CD4-positive, alpha-beta T cell treated with Interleukin-10 for 1 hour (primary cell): ENCODE measurements at places on chromosomes 4 and X.

DNA sequence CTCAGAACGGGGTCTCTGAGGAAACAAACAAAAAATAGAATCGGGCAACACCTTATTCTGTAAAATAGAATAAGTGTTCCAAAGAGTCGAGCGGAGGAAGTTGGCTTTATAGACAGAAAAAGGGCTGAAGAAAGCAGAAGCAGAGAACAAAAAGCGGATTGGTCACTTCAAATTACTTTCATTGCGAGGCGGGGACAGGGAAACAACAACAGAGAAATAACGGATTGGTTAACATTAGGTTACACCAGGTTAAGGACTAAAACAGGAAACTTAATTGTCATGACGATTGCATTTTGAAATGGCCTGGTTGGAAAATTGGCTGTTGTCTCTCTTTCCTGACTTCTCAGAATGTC, 433 bp upstream of the COQ2 start:
- peak; percentile 64 for DNase-seq

DNA sequence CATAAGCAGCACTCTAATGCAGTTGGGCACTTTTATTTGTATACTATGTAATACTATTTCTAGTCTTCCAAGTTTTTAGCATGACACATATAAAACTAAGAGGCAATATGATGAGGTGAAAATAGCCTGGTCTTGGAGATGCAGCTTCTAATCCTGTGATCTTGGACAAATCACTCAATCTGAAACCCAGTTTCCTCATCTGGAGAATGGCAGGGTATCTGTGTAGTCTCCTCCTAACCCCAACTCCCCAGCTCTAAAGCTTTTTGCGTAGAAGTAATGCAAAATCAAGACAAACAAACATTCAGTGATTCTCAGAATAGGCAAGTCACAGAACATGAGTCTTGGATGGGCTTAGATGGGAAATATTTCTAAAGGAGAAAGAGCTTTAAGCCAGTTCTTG, 36.7 kb upstream of the IL21 start:
- no peak for DNase-seq

DNA sequence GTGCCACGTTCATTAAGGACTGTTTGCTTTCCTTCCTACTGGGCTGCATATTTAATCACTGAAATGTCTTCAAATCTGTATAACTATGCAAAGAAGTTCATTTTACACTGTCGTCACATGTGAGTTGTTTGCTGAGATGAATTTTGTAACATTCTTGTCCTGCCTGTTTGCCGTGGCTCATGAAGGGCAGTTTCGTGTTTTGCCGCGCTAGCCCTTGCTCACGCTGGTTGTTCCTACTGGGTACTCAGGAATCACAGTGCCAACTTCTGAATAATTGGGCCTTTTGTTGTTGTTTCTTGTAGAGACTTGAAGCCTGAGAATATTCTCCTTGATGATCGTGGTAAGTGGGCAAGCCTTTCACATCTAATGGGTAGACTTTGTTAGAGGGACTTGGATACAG, 52.2 kb downstream of the HTT-AS start:
- no peak for DNase-seq

DNA sequence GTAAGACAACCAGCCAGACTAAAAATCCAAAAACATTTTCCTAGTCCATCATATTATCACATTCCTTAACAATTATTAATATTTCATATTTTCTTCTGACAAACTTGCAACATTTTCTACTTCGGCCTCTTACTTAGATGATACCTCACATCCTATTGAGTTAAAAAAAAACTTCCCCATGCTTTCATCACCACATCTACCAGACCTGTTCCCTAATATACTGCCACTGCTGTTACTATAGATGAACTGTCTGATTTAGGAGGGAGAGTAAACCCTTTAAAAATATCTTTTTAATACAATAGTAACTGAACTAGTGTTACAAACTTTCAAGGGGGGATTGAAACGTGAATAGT, 1.5 kb downstream of the FAM200B start:
- no peak for DNase-seq

DNA sequence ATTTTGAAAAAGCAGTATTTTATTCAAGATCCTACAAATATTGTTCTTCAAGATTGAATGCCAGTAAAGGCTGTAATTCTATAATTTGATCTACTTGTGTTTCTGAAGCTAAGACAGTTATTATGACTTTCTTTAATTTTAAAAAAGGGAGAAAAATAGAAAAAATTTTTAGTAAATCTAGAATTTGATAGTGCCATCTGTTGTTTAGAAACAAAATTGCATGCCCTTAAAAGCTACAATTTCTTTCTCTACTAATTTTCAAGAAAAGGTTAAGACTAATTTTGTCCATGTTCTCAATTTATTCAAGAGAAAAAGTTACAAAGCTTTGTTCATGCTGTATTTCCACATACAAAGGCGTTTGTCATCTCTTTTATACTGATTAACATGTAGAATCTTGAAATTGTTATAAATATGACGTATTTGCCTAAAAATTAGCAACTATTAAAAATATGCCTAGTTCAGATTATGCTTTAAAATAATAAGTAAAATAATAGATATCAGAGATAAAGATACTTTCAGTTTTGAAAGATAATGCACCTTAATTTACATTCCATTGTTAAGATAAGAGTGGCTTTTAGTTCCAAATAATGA, 25.6 kb upstream of the MMRN1 start:
- no peak for DNase-seq

GRCh38 chrX:276581-277201, 4.5 kb upstream of the PLCXD1 start:
- DNase-seq = no peak

DNA sequence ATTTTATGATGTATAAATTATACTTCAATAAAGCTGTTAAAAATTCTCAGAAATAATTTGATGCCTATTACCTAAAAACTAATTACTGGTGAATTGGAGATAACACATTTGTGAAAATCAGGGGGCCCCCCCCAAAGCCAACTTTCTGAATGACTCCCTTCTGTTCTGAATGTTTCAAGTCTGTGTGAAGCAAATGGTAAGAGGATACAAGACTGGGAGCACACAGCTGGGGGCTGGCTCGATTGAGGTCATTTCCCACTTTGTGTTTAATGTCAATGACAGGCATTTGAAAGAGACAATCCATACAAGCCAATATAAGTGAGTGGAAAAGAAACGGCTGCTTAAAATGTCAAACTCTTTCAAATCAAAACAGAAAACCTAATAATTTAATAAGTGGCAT, 155.8 kb downstream of the SH2D1A start:
- no peak for DNase-seq

DNA sequence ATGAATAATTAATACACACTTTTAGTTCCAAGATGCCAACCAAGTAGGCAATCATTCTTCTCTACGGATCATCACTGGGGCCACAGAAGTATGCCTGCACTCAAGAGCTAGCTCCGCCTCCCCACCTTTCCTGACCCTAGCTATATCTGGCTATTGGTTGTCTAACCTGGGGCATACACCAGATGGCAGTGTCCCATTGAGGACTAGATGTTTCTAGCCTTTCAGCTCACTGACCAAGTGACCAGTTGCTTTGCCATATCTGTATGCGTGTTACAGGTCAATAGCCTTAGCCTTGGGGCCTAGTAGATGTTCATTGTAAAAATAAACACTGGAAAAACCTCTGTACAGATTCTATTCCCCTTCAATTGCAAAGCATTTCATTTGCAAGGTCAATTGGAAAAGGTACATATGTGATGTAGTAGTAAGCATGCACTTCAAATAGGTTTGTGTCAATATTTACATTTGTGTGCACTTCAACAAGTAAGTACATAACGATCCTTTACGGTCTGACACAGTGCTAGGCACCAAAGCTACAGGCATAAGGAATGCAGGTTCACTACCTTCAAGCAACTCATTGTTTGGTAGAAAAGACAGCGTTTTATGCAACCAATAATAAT, 521.7 kb downstream of the PPARGC1A start:
- DNase-seq = no peak

DNA sequence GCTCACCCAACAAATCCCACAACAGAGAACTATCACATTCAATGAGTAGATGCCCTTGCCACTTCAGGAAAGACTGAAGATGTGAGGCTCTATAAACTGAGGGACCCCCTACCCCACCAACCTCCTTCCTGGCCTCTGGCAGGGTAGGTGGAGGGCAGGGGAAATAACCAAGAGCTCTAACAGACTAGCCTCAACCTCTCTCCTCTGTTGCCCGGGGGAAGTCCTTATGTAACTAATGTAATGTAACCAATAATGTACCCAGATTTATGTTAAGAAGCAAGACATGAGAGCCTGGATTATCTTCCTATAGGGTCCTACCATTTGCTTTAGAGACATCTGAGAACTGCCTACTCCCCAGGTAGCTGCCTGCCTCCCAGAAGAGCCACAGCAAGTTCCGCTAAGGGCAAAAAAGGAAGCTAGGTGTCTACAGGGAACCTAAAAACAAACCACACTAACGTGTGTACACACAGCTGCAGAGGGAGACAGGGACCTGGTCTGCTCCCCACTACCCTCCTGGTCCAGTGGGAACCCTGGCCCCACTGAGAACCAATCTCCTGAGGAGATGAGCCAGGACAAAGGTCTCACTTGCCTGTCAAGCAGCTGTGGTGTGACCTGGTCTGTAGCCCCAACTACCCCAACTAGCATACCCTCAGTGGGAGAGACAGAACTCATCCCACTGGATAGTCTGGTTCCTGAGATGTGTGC, 17.7 kb downstream of the OTUD5 start:
- DNase-seq = peak; percentile 70

DNA sequence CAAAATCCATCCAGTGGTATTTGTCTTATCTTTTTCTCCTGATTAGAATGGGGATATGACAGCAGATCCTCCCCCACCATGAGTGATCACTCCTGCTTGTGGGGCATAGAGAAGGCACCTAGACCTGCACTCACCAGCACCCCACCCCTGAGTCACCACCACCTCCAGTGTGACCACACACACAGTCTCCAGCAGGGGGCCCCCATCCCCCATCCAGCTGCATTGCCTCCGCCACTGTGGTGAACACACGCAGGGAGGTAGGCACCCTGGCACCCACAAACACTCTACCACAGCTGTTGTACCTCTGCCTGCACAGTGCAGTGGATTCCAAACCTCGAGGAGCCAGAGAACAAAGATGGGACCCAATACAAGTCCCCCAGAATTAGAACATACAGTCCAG, 9.0 kb upstream of the MAGEA8 start:
- DNase-seq = peak; percentile 65
